CD4-positive, alpha-beta T cell treated with Interleukin-4 for 1 hour (primary cell): ENCODE measurements at places on chromosomes 4 and X.

DNA sequence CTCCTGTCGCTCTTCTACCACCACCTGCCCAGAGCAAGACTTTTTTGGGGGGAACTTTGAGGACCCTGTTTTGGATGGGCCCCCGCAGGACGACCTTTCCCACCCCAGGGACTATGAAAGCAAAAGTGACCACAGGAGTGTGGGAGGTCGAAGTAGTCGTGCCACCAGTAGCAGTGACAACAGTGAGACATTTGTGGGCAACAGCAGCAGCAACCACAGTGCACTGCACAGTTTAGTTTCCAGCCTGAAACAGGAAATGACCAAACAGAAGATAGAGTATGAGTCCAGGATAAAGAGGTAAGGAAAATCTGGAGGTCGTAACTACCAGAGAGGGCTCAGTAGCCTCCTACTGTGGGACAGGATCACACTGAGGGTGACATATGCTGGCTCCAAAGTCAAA, 364.5 kb downstream of the MAPK10 start:
- no peak for DNase-seq

DNA sequence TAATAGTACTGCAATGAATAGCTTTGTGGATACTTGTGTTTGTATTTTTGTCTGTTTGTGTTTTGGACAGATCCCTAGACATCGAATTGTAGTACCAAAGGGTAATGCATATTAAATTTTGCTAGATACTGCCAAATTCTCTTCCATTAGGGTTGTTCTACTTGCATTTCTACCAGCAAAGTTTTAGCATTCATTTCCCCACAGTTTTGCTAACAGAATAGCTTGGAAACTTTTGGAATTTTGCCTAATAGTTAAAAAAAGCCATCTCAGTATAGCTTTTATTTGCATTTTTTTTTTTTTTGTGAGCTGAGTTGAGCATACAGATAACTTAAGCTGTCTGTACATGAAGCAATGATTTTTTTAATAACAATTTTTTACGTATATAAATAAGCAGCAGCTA, 1084.9 kb downstream of the ADGRL3 start:
- DNase-seq, result no peak

- no peak for DNase-seq
Observed at GRCh38 chr4:179415847-179416223, 1973.6 kb upstream of the AGA start.

DNA sequence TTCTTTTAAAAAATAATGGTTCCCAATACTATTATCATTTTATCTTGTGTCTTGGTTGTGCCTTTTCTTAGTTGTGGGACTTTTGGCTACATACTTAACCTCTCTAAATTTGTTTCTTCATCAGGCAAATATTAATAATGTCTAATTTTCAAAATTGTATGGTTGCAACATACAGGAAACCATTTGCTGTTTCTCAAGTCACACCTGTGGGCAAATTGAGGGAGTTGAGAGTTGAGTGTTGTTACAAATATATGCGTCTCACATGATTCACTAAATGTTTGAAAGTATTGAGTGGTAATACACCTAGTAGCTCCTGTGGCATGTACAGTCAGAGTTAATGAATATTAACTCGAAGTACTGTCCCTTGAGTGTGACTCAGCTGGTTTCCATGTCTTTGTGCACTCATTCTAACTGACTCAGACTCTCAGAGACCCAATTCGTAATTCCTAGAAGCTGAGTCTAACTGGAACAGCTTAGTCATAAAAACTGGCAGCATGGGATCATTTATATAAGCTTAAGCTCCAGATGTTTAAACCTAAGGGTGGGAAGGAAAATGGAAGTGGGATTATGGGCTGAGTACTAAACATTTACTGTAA, 802.4 kb downstream of the TRIML1 start:
- DNase-seq, result no peak

GRCh38 chr4:171954650-171955049, 141.4 kb downstream of the GALNTL6 start:
- DNase-seq, result no peak

DNA sequence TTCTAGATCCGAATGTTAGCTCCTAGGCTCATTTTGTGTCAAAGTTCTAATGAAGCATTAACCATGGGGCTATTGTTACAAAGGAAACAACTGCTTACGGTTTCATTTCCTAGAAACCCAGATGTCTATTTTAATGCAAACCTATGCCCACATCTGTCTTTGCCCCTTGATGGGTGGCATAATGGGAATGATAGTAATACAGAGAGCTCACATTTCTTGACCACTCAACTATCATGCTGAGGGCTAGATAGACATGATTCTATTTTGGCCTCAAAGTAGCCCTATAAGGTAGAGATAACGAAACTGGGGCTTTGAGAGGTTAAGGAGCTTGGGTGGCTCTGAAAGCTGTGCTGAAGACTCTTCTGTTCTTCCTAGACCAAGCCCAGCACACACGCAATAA, 1.9 kb downstream of the TLR7 start:
- no peak for DNase-seq

DNA sequence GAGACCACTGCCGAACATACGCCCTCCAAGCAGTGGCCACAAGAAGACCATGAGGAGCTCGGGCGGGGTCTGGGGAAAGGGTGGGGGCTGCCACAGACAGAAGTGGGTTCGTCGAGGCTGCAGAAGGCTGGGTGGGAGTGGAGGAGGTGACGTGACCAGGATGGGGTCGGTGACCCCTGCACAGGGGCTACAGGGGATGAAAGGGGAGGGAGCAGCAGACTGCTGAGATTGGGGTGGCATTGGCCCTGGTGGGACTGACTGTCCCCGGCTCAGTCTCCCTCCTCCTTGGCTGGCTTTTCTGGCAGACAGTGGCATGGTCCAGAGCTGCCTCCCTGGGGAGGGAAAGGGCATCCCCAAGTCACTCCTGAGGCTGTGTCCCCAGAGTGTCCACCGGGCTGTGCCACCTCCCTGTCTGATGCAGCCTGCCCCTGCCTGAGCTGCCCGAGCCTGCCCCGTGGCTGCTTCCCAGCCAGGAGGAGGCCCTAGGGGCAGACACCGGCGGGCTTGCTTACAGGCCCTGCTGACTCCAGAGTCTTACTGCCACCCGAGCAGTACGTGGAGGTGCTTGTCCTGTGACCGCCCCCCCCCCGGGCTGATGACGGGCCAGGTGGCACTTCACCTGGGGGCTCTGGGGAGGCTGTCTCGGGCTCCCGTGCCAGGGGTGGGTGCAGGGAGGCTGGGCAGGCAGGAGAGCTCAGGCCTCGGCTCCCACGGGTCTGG, 7.2 kb downstream of the SH3BP2 start:
- no peak for DNase-seq

DNA sequence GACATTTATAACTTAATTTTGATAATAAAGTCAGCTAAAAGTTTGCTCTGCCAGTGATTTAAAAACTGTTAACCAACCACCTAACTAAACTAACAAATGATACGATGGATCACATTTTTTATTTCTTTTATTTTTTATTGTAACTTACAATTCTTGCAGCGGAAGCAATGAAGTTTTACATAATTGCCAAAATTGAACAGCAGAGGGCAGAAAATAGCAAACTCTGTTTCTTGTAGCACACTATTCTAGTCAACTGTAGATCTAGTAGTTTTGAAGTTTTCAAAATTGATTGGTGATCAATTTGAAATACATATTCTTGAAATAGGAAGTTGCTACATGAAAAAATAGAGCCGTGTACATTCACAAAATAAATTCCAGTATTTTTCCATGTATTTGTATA, 2.8 kb upstream of the GRIA2 start:
- DNase-seq, result no peak

- DNase-seq, result no peak
Observed at GRCh38 chr4:155759372-155760252, 791 bp downstream of the GUCY1B1 start.

- DNase-seq, result no peak
Observed at GRCh38 chr4:48022192-48022799, 5.7 kb downstream of the NIPAL1 start.

GRCh38 chr4:128665514-128665913, 144.0 kb upstream of the JADE1 start:
- DNase-seq, result no peak
